Urinary bladder (tissue), 4 donors: ENCODE measurements at places on chromosomes 1 and 21.

GRCh38 chr21:31234936-31235335, 109.1 kb downstream of the TIAM1 start:
- no peak for DNase-seq

- no peak for DNase-seq
Observed at GRCh38 chr21:46011267-46011967, 29.8 kb downstream of the COL6A1 start.

GRCh38 chr1:17403081-17403480, 31.1 kb downstream of the PADI6 start:
- no peak for DNase-seq

DNA sequence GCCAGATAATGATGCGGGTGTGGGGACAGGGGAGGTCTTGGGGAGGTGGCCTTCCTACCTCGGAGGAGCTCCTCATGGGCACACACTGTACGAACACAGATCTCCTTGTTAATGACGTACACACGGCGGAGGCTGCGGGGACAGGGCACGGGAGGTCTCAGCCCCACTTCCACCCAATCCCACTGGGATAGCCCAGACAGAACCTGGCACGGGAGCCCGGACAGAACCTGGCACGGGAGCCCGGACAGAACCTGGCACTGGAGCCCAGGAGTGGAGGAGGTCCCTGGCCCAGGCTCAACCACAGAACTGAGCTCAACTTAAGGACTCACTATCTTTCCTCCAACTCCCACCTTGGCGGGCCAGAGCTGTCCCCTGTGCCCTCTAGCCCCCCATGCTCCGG, 5.2 kb downstream of the MFAP2 start:
- no peak for DNase-seq

DNA sequence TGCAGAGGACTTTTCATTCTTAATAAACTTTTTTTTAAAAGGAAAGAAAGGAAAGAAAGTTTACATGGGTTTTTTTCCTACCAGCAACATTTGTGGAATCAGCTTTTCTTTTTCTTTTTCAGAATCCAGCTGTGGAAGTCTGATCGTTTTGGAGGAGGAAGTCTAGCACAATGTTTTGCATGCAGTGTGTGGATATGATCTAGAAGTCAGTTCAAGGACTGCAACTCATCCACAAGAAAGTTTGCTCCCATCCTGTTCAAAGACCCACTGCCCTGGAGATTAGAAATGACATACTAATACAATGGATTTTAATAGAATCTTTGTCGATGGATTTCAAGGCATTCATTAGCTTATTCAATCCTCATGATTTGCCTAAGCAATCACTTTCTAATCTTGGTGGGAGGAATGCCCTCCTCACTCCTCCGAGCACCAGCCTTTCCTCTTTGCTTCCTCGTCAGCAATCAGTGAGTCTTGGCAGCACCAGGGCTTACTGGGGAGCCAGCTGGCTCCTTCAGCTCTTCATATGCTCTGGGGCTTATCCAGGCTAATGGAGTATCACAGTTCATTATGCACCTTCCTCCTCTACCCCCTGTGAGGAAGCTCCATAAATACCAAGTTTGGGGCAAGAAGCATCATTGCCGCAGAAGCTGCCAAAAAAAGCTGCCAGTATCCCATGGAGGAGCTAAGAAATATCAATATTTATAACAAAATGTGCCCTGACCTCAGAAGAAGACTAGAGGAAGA, 392.3 kb upstream of the PKN2 start:
- DNase-seq: no peak

GRCh38 chr1:32094746-32095521, 12.9 kb upstream of the KPNA6 start:
- no peak for DNase-seq

DNA sequence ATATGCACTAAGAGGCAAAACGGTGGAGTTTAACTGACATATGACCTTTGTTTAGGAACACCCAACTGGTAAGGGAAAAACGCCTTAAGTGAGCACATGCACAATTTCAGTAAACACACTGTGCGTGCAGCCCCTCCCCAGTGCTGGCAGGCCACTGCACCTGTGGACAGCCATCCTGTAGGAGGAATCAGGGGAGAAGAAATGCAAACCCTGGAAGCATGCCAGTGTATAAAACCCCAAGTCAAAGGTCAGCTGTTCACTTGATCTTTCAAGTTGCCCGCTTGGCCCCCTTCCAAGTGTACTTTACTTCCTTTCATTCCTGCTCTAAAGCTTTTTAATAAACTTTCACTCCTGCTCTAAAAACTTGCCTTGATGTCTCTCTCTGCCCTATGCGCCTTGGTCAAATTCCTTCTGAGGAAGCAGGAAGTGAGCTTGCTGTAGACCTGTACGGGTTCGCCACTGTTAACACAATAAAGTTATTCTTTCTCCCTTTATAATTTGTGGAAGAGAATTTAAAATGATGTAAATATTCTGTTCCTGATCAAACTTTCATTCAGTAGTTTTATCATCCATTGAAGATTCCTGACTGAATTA, 31.8 kb downstream of the USP25 start:
- no peak for DNase-seq

DNA sequence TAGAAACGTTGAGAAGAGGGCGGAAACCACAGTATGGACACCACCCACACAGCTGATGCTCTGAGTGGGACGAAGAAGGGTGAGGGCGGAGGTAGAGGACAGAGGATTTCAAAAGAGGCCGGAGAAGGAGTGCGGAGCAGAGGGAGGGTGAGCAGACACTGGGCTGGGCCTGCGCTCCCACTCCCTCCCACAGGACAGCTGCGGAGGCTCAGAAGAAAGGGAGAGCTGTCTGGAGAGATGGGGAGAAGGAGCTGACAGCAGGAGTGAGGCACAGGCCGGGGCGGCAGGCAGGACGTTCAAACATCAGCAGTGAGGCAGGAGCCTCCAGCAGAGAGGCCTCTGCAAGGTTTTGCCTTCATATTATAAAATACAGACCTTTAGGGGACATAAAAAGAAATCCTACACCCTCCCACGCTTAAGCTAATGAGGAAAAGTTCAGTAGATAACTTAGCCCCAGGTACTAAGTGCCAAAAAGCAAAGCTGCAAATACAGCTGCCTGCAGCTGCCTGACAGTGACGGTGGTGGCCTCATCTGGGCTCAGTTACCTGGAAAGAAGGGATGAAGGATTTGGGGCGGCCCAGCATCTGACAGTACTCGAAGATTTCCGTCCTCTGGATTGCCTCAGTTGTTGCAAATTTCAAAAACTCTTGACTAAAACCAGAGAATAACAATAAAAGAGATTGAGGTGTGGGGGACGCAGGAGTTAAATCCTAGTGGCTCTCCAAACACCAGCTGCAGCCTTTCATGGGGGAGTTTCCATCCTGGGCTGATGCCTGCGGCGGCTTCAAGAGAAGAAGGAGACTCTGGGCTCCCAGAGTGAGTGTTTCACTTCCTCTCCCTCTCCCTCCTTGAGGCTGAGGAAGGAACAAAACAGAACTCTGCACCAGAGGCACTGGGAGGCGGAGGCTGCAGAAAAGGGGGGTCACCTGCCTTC, 25.6 kb downstream of the SEC16B start:
- DNase-seq: peak; percentile 73

- DNase-seq: no peak
Observed at GRCh38 chr1:81710857-81711256, 89.9 kb upstream of the ADGRL2 start.

DNA sequence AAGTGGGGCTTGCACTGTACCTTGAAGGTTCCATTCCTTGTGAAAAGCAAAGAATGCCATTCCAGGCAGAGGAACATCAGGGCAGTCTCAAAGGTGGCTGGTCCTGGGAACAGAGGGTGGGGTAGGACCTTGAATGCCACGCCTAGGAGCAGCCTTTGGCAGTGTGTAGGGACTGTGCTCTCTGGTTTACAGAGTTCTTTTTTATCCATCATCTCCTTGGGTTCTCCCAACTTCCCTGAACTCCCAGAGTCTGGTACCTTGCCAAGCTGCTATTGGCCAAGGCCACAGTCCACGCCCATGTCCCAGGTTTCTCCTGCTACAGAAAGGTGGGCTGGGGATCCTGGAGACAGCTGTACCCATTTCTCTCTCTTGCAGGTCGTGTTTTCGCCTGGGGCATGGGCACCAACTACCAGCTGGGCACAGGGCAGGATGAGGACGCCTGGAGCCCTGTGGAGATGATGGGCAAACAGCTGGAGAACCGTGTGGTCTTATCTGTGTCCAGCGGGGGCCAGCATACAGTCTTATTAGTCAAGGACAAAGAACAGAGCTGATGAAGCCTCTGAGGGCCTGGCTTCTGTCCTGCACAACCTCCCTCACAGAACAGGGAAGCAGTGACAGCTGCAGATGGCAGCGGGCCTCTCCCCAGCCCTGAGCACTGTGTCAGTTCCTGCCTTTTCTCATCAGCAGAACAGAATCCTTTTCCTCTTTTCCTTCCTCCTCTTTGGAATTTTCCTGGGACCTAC, 15.3 kb upstream of the TRNAU1AP start:
- no peak for DNase-seq

- no peak for DNase-seq
Observed at GRCh38 chr1:117173006-117173405, 37.7 kb downstream of the VTCN1 start.

GRCh38 chr1:43232482-43232881, 37.3 kb upstream of the TMEM125 start:
- DNase-seq: no peak

DNA sequence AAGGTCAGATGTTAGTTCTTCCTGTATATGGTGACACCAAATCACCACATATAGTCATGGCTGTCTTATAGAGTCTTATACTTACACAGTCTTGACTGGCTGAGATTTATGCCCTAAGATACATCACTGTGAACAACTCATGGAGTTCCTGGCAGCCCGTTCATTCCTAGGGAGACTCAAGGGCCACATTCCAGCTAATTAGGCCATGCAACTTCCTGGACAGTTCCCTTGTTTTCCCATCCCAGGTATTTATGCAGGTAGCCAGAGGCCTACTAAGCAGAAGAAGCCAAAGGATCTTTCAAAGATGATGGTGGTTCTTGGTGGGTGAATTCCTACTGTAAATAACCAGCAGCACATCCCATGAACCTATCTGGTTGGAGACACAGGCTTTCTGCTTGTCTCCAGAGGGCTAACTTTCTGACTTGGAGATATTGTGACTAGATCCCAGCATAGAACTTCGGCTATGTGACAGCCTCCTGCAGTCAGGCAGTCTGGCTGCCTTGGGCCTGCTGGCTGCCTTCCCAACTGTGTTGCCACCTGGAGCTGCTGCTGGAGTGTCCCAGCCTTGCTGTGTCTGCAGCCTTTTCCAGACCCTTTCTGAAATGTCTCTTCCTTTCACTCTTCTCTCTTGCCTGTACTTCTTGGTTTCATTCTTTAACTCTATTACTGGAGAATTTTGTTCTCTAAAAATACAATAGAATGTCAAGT, 283.8 kb downstream of the CACNA1E start:
- DNase-seq: no peak

GRCh38 chr1:41255978-41256377, 13.9 kb upstream of the SCMH1 start:
- DNase-seq: no peak

- DNase-seq: no peak
Observed at GRCh38 chr1:167934426-167935215, 1.9 kb upstream of the DCAF6 start.

- no peak for DNase-seq
Observed at GRCh38 chr1:163357378-163357777, 35.6 kb downstream of the NUF2 start.

DNA sequence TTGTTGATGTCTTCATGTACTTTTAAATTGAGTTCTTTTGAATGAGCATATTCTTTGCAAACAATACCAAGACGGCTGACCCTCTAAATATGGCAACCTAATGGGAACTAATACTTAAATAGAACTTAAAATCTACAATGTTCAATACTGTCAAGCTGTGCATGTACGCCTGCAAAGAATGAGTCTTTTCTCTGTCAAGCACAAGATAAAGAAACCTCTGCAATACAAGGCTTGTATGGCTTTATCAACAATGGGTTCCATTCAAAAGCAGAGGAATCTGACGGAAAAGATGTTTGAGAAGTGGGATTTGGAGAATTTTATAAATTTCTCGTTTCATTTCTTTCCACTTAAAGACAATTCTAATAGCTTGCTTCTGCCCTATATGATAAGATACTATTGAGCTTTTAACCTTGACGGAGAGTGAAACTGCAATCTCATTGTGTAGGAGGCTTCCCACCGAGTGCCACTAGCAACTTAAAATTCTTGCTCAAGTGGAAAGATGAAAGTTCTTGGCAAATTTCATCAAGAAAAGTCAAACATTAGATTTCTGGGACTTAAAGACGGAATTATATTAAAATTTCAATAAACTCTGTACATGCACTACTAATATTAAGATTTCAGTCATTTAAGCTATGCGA, 119.8 kb downstream of the RGS21 start:
- no peak for DNase-seq

DNA sequence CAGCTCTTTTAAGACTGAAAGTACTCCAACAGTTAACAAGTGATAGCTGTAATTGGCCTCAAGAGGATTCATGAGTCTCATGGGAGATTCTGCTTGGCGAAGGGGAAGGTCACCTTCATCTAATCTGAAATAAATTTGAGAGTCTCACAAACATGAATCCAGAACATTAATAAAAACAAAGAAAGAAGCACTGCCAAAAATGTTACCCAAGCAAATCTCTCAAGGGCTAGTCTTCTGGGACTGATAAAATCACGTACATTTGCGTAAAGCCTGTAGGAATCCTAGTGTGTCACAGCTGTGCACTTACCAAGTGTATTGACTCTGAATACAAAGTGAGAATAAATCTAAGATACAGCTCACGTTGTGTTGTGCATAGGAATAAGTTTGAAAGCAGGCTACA, 21.2 kb upstream of the NUF2 start:
- no peak for DNase-seq

GRCh38 chr21:37700641-37701202, 215.5 kb downstream of the KCNJ6 start:
- DNase-seq: no peak

- DNase-seq: no peak
Observed at GRCh38 chr1:89842567-89843272, 21.9 kb downstream of the LRRC8D start.

DNA sequence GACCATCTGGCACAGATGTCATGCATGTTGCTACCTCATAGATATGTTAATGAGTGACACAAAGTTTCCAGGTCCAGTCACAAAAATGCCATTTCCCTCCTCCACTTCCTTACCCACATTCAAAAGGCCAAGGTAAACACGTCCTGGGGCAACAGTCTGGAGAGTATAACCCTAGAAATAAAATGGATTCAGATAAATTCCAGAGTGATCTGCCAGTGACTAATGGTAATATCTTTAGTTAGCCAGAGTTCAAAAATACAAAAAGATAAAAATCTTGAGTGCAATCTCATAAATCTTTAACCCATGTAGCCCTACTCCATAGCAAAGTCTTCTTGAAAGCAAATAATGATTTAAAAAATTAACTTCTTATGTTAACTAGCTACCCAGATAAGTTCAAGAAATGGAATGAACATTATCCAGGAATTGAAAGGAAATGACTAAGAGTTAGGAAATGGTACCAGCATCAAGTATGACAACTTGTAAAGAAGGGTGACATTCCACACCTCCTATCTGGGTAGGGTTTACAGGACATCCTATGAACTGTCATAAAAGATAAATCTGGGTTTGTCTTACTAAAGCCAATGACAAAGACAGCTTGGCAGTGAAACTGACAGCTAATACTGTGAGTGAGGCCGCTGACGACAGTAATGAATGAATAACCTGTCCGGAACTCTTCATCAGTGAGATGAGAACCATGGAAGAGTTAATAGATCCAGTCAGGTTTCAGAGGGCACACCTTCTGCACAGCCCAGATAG, 18.1 kb downstream of the RGS2 start:
- no peak for DNase-seq

- DNase-seq: no peak
Observed at GRCh38 chr1:29177022-29177705, 4.5 kb downstream of the SRSF4 start.

GRCh38 chr21:42161956-42162681, 56.8 kb upstream of the ABCG1 start:
- no peak for DNase-seq

- no peak for DNase-seq
Observed at GRCh38 chr1:44313265-44313918, 41.7 kb downstream of the ERI3 start.
